Endothelial cell of umbilical vein (primary cell): ENCODE measurements at places on chromosomes 16 and 17. TPM values are rescaled to one million over a fixed set of nuclear protein-coding genes. Genes with fewer than 3 reads are reported as not detected.

ADGRG1 gene
- 92.5 and 116 TPM in 2 replicates for total RNA-seq

TEKT1 gene
- not detected in 2 replicates for total RNA-seq

RAC3 gene
- total RNA-seq, result 34.1 and 35.4 TPM in 2 replicates

TEDC2 gene
- 12.7 and 15.2 TPM in 2 replicates for total RNA-seq

SCN4A gene
- total RNA-seq, result 0.40 TPM in 1 of 2 replicates, not detected in the other

GPR179 gene
- not detected in 2 replicates for total RNA-seq

ZNF19 gene
- total RNA-seq, result 2.3 and 2.6 TPM in 2 replicates

ANKRD13B gene
- total RNA-seq, result 21.1 and 22.8 TPM in 2 replicates

TBC1D3H gene
- total RNA-seq, result 1.4 TPM in 1 of 2 replicates, not detected in the other

ABCC12 gene
- total RNA-seq, result not detected in 2 replicates

FN3KRP gene
- 32.7 and 35.2 TPM in 2 replicates for total RNA-seq

GRCh38 chr17:31544186-31544585, 152.7 kb downstream of the RAB11FIP4 start:
- no peak for DNase-seq

DNA sequence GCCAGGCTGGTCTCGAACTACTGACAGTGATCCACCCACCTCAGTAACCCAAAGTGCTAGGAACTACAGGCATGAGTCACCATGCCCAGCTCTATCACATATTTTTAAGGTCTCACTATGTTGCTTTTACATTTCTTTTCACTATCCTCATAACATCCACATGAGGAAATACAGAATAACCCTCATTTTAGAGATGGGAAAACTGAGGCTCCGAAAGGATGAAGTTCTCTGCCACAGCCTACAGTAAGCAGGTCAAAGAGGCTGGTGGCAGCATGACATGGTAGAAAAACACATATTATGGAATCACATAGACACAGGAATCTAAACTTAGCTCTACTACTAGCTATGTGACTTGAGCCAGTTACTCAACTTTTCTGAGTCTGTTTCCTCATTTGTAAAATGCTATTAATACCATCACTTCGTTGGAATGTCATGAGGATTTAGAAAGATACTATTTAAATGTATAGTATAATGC, 32.2 kb downstream of the APPBP2 start:
- DNase-seq, result no peak

GRCh38 chr16:50841081-50841886, 99.4 kb downstream of the CYLD start:
- DNase-seq, result no peak

DNA sequence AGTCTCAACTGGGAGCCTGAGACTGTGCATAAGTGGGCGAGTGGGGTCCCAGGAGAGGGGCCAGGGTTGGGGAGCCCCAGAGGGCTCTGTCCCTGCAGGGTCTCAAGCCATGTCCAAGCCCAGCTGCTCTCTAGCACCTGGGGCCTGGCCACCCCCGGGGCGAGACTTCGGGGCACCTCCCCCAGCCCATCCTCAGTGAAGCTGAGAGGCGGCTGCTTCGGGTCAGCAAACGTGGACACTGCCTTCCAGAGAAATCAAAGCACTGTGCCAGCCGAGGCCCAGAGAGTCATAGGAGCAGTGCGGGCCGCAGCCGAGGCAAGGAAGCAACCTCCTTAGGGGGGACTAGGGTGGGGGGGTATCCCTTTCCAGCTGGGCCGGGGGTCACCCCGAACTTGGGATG, 77.5 kb downstream of the ENGASE start:
- DNase-seq, result no peak

GRCh38 chr16:24668481-24669061, 60.9 kb upstream of the TNRC6A start:
- peak; percentile 87 for DNase-seq

GRCh38 chr17:72426321-72426720, 305.5 kb downstream of the SOX9 start:
- DNase-seq, result no peak

GRCh38 chr16:3874794-3875692, 5.5 kb downstream of the CREBBP start:
- DNase-seq, result no peak

- DNase-seq, result no peak
These were observed 39.3 kb upstream of the MAP2K6 start for GRCh38 chr17:69375229-69375628.

DNA sequence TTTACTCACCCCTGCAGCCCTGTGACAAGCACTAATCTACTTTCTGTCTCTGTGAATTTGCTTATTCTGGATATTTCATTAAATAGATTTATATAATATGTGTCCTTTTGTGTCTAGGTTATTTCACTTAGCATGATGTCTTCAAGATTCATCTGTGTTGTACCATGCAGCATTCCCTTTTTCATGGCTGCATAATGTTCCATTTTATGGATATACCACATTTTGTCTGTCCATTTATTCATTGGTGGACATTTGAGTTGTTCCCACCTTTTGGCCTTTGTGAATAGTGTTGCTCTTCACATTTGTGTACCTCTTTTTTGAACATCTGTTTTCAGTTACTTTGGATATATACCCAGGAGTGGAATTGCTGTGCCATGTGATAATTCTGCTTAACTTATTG, 110.3 kb downstream of the ELAC2 start:
- DNase-seq, result no peak

DNA sequence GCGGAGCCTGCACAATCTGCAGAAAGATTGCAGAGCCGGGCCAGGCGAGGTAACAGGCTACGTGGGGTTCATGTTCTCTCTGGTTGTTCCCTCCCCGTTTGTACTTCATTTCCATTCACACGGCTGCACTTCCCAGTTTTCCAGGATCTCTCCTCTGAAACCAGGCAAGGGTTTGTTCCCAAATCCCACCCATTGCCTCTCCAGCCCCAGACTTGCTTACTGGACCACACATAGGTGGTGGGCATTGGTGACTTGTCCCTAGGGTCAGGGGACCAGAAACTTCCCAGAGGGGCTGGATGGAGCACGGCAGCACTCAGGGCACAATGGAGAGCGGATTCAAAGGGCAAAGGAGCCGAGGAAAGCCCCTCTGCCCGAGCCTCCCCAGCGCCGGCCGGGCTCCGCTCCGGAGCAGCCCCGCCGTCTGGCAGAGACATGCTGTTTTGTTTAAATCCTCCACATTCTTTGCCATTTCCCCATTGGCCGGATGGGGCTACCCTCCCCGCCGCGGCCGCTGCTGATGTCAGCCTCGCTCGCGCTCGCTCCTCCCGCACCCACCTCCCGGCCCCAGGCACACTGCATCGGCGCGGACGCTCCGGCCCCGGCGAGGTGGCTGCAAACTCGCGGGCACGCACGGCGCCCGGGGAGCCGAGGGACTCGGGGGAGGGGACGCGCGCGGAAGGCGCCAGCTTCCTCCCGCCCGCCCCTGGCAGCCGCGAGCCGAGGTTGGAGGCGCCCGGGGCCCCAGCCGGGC, at the start of gene PITPNC1:
TSS of gene PITPNC1 (plus strand) at position 545 of the 751 bp plus-strand sequence.
- peak; percentile 89 for DNase-seq

GRCh38 chr17:50118076-50118827, 11.7 kb downstream of the SAMD14 start:
- no peak for DNase-seq

- DNase-seq, result no peak
These were observed 37.7 kb downstream of the REXO5 start for GRCh38 chr16:20844054-20844453.

- no peak for DNase-seq
These were observed 1.9 kb downstream of the NOD2 start for GRCh38 chr16:50695017-50696000.

GRCh38 chr17:39173526-39174274, 7.7 kb upstream of the ARL5C start:
- DNase-seq, result no peak

DNA sequence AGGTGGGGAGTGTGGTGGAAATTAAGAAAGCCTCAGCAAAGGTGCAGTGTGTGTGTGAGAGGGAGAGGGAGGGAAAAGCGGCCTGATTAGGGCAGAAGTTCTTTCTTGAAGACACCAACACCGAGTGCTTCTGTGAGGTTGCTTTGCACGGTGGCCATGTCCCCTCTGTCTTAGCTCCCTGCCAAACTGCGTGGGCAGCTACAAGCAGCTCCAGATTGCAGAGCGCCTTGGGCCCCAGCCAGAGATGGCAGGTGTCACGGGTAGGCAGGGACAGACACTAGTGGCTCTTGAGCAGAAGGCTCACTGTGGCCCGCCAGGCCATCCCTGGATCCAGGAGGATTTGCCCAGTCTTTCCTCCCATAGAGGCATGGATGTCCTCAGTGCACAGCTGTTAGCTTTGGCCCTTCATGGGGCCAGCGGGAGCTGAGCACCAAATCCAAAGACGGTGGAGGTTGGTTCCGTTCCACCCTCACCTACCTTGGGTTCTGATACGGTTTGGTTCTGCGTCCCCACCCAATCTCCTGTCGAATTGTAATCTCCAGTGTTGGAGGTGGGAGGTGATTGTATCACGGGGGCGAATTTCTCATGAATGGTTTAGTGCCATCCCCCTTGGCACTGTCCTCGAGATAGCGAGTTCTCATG, 21.4 kb downstream of the KIAA0513 start:
- no peak for DNase-seq

DNA sequence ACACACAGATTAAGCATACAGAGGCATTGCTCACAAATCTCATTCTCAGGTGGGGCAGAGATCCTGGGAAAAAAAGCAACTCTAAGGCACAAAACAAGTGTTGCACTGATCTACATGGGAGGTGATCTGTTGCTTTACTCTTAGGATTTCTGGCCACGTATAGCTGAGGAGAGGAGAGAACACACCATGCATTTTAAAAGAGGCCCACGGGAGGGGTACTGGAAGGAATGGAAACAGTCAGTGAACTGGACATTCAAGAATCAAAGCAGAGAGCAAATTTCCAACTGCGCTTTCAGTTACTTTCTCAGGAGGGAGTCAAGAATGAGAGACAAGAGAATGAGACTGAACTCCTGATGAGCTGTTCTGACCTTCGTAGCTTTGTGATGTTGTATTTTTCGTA, 1105.9 kb downstream of the CDH8 start:
- no peak for DNase-seq

DNA sequence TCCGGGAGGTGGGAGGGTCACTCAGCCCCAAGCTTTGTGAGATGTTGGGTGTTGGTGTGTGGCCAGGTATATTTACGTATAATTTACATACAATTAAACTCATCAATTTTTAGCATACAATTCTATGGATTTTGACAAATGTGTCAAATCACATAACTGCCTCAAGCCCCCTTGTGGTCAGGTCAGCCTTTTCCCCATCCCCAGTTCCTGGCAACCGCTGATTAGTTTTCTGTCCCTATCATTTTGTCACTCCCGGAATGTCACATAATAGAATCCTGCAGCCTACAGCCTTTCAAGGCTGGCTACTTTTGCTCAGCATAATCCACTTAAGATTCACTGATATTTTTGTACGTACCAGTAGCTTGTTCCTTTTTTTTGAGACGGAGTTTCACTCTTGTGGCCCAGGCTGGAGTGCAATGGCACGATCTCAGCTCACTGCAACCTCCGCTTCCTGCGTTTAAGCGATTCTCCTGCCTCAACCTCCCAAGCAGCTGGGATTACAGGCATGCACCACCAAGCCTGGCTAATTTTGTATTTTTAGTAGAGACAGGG, 19.3 kb upstream of the RAI1 start:
- DNase-seq, result no peak

DNA sequence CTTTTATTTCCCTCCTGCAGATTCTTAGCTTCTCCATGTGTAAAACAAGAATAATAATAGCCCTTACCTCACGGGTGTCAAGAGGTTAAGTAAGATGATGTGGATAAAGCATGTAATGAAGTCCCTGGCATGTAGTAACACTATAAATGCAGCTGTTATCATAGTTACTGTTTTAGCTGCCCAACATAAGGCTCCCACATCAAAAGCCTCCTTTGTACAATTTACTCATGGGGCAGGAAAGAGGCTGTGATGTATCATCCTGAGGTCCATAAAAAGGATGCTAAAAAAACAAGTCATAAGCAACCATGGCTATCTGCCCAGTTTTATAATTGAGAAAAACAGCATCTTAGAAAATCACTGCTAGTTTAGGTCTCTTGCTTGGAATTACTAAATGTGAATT, 339.7 kb downstream of the CA10 start:
- DNase-seq, result no peak

DNA sequence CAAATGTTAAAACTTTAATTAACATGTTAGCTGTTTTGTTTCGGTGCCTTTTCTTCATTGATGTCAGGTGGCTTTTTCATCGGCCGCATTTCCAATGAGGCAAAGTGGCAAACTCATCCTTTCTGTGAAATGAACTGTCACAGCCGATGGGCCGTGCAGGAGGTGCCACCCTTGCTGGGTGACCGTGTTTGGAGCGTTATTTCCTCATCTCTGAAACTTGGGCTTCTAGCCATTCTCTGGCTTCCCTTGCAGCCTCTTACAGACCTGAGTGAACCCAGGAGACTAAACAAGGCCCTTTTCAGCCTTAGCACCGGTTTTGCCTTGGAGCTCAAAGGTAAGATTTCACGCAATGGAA, 42.2 kb upstream of the PRSS54 start:
- DNase-seq, result no peak

DNA sequence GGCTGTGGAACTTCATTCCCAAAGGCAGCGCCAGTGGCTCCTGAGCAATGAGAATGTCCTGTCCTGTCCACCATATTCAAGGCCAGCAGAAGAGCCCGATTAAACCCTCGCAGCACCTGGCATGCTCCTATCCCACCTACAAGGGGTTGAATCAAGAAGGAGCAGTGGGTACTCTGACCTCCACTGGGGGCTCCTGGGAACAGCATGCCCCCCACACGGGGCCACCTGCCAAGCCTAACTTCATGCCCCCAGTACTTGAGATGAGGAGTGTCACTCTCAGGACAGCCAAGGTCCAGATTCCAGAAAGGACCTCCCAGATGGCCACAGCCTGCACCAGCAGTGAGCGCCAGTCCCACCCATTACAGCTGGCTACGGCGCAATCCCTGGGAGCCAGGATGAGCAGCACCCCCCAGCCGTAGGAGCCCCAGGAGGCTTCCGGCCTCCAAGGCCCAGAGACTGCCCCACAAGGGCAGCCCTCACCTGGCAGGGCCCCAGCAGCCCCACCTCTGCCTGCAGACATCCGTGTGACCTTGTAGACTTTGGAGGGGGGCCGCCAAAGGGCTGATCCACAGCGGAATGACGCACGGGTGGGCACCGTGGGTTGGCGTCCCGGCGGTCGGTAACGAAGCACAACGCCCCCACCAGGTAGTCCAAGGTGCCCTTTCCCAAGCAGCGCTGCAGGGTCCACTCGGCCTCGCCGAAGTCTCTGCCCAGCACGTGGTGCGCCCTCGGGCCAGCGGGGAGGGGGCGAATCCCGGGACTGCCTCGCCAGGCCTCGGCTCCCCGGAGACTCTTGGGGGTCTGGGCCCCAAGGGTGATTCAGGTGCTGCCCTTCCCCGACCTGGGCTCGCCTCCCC, 1.0 kb upstream of the MPDU1 start:
- DNase-seq, result no peak

- peak; percentile 72 for DNase-seq
These were observed 457 bp downstream of the CHTF8 start for GRCh38 chr16:69131839-69132423.

DNA sequence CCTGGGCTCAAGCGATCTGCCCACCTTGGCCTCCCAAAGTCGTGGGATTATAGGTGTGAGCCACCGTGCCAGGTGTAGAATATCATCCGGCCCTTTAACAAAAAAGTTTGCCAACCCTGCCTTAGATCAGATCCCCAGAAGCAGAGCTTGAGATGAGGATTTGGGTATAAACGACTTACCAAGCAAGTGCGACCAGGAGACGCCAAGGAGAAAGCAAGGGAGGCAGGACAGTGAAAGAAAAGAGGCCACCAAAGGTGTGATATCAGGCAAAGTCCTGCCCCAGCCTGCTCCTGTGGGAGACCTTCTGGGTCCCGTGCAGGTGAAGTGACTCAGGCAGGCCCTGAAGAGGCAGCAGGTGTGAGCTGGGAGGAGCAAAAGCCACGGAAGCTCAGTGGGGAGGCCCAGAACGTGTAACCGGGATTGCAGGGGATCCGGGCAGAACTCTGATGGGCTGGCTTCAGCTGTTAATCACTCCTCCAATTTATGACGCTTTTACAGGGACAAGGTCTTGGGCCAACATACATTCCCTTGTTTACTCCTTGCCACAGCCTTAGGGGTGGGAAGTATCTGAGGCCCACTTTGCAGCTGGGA, 14.1 kb upstream of the CALB2 start:
- no peak for DNase-seq
